Activated CD4-positive, CD25-positive, alpha-beta regulatory T cell treated with anti-CD3 and anti-CD28 coated beads, Interleukin-2, amount 50 U/mL, for 72 hours (primary cell): ENCODE measurements at places on chromosomes 4 and X.

GRCh38 chr4:173318648-173319211, 15.4 kb downstream of the HMGB2 start:
- no peak for DNase-seq

DNA sequence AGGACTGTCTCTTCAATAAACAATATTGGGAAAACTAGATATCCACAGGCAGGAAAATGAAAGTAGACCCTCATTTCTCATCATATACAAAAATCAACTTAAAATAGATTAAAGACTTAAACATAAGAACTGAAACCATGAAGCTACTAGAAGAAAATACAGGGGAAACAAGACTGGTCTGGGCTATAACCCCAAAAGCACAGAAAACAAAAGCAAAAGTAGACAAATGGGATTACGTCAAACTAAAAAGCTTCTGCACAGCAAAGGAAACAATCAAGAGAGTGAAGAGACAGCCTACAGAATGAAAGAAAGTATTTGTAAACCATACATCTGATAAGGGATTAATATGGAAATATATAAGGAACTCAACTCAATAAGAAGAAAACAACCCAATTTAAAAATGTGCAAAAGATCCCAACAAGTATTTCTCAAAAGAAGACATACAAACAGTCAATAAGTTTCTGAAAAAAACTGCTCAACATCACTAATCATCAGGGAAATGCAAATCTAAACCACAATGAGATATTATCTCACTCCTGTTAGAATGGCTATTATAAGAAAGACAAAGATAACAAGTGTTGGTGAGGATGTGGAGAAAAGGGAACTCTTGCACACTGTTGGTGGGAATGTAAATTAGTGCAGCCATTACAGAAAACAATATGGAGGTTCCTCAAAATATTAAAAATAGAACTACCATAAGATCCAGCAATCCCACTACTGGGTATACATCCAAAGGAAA, 325.3 kb upstream of the RASGEF1B start:
- DNase-seq = no peak

GRCh38 chrX:10158279-10159144, 1.7 kb downstream of the CLCN4 start:
- no peak for DNase-seq

DNA sequence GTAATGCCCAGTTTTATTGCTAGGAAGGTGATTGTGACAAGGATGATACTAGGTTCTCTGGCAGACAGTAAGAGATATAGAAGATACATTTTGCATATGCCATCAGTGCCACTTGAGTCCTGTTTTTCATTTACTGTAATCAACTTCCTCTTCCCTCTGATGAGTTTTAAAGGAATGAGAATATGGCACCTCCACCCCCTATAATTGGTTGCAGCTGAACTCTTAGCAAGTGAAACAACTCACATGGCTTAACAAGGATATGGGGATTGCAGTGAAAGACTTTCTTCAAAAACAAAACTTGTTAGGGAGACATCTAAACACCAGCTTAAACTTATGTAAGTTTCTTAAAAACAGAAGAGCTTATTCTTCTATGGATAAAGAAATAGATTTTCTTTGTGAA, 90.0 kb downstream of the AREG start:
- no peak for DNase-seq

GRCh38 chr4:179664430-179665027, 2222.3 kb upstream of the AGA start:
- no peak for DNase-seq

DNA sequence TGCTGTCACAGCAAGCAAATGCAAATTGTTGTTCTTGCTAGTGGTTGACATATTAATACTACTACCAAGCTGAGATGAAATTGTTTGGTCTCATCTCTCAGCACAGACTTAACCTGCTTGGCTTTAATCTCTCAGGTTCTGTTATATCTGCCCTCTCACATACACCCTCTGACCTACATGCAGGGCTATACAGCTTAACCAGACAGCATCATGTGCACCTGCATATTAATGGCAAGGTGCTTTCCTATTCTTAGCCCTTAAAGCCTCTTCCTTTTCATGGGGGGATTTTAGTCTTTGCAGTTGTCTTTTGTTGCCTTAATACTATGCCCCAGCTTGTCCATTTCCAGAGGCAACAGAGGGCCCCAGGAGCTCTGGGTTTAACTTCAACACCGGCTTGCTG, 114.5 kb downstream of the NR3C2 start:
- no peak for DNase-seq

- no peak for DNase-seq
These were observed 42.8 kb downstream of the ZNF81 start for GRCh38 chrX:47879463-47879862.

GRCh38 chr4:20423420-20423819, 171.7 kb downstream of the SLIT2 start:
- no peak for DNase-seq

DNA sequence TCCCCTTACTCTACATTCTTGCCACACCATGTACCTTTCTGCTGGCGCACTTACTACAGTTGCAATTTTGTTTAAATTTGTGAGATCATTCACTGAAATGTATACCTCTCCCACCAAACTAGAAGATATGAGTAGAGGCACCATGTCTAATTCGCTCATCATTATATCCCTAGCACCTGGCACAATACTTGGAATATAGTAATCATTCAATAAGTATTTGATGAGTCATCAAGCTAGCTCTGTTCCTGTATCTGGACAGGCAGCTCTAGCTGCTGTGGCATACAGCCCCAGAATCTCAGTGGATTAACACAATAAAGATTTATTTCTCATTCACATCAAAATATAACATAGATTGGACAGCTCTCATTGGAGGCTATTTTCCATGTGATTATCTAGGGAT, 245.9 kb downstream of the IDS start:
- DNase-seq = no peak

GRCh38 chr4:163335384-163335783, 3.0 kb upstream of the NPY1R start:
- DNase-seq = no peak

DNA sequence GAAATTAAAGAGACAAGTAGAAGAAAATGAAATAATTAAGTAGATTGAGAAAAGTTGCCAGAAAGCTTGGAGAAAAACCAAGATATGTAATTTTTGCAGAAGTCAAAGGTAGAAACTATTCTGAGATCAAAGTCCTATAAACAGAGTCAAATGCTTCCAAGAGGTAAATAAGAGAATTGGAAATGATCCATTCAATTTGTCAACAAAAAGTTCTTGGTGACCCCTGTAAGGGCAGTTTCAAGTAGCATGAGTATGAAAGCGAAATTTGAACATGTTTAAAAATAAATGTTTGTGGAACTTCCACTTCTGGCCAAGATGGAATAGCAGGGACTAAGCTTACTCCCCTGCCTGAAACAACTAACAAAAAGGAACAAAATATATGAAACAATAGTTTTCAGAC, 562.0 kb downstream of the SMARCA1 start:
- no peak for DNase-seq

GRCh38 chrX:112769034-112769433, 71.6 kb downstream of the AMOT start:
- no peak for DNase-seq

DNA sequence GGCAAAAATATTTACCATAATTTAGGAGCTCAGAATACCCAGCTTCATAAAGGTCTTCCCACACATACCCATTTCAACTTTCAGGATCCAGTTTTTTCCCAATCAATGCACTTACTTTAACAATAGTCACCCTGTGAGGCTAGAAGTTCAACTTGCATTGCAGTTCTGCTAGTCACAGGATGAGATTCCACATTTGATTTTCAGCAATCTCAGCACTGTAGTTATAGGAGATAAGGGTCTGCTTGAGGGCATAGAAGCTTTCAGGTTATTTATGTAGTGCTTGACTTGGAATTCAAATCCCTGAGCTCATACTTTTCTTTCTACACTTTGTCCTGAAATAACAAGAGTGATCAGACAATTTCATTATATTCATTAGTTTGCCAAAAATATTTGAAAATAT, 78.3 kb upstream of the IL2 start:
- no peak for DNase-seq

GRCh38 chr4:13452927-13453579, 31.1 kb downstream of the RAB28 start:
- no peak for DNase-seq

- DNase-seq = no peak
These were observed 61.3 kb downstream of the HS3ST1 start for GRCh38 chr4:11367371-11367770.

DNA sequence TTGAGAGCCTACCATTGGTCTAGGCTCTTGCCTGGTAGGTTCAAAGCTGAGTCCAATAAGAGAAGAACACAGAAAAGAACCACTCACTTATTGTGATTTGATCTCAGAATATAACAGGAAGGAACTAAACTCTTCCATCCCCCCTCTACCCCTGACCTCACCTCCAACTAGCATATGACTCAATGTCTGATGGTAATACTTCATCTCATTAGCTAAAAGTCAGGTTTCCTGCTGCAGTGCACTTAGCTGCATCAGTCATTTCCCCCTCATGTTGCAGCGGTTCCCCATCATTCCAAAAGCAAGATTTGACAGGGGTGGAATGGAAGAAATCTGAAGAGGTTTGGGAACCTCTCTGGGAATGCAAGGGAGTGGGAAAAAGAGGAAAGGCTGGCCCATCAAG, 289.5 kb downstream of the SMARCA1 start:
- no peak for DNase-seq

DNA sequence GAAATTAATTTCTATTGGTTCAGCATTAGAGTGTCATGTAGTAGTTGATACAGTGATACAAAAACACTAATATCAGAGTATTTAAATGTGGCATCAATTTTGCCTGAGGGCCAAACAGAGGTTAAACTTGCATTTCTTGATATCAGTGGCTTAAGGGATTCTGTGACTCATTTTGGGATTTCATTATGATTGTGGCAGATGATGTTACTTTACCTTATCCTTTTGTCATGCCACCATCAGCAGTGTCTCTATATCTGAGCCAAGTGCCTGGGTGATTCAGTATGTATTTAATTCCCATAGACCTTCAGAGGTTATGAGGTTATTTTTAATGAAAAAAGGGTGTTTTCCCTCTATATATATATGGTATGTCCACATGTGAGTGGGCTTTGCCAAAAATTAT, 582.9 kb downstream of the ADGRL3 start:
- DNase-seq = no peak

- no peak for DNase-seq
These were observed 428.2 kb downstream of the ADAM29 start for GRCh38 chr4:175346376-175346775.

- no peak for DNase-seq
These were observed 22.4 kb upstream of the HPSE start for GRCh38 chr4:83356899-83357661.

DNA sequence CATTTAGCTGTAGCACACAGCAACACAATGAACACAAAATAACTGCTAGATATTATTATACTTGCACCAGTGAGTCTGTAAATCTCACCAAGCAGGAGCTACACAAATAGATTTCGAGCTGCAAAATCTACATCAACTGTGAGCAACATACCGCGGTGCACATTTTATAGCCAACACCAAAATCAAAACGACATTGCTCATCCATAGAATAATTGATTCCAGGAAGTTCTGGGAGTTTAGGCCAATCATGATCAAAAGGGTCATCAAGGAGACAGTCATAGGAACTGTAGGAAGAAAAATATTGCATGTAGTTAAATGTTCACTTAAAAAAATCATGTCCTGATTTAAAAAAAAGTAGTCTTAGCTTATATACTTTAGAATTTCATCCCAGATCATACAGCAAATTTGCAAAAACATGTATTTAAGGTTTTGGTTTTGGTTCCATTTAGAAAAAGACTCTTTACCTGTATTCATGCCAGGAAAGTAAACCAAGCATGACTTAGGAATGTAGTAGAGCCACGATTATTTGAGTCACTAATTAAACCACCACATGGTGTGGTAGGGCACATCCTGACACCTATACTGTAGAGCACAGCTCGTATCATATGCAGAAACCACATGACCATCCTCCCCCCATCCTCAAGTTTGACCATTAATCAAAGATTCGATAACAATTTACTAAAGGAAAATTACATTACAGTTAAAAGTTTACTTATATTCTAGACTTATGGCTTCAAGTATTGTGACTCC, 250.4 kb downstream of the ADAMTS3 start:
- DNase-seq = no peak

DNA sequence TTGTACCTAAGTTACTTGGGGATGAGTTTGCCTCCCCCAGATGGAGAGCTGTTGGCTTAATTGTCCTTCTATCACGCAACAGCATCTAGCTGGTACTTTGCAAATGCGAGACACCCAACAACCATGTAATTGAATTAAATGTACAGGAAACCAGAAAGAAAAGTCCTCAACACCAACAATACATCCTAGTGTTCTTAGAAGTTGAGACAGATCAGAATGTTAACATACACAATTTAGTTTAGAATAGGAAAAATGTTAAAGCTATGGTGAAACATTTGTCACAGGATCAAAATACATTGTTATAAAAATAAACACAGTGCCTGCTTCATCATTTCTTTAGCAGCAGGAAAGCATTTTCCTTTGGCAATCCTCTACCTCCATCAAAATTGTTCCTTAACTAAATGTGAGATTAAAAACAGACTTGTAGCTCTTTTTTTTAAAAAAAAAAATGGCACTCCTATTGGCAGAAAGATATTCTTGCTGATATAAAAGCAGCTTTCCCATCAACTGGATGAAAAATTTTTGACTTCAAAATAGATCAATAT, 163.1 kb upstream of the MID1 start:
- no peak for DNase-seq

DNA sequence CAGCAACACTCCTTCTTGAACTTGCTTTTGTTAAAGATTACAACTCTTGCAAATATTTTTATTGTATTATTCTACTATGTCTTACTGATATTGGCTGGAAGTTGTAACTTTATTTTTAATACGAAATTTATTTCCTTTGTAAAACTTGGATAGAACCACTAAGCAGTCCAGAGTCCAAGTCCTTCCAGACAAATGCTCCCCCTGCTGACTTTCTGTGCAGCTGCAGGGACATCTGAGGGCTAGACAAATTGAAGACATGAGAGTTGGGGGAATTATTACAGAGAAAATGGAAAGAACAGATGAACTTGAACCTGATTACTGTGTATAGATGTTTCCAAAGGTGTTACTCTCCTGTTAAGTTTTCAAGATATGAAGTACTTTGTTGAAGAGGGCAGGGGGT, 238.8 kb downstream of the GRIA3 start:
- DNase-seq = no peak

DNA sequence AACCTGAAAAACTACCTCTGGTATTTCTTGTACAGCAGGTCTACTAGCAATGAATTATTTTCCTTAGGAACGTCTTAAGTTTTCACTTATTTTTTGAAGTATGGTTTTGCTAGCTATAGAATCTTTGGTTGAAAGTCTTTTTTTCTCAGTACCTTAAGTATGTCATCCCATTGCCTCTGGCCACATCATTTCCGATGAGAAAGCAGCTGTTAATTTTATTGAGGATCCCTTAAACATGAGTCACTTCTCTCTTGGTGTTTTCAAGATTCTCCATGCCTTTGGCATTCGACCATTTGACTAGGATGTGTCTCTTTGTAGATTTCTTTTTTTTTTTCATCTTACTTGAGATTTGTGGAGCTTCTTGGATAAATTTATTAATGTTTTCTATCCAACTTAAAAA, 803.8 kb upstream of the AMOT start:
- no peak for DNase-seq

DNA sequence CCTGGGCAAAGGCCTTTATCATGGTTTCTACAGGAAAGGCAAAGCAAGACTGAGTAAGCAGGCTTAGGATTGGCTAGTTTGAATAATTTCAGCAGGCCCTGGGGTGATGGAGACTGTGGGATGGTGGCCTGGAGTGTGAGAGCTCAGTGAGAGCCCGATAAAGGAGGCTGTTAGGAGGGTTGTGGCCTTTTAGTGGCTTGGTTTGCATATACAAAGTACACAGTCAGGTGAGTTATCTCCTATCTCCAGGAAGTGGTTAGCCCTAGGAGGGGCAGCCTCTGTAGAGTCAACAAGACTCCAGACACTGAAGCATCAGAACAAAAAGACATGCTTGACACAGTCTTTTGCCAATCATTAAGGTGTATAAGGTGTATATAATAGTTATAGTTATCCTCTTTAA, 157.2 kb downstream of the CFAP299 start:
- DNase-seq = peak; percentile 33
